SJSA1 (cell line): ENCODE measurements at places on chromosomes 2 and 18.

GRCh38 chr18:77178559-77178958 is 46.0 kb upstream of the MBP start:
- no peaks in the 10 kb centered on the region for H3K36me3 ChIP-seq
- H3K27me3 ChIP-seq: no peaks in the 10 kb centered on the region
- DNase-seq: no peak
- H3K4me1 ChIP-seq: peaks cover 10% of the 10 kb centered on the region

DNA sequence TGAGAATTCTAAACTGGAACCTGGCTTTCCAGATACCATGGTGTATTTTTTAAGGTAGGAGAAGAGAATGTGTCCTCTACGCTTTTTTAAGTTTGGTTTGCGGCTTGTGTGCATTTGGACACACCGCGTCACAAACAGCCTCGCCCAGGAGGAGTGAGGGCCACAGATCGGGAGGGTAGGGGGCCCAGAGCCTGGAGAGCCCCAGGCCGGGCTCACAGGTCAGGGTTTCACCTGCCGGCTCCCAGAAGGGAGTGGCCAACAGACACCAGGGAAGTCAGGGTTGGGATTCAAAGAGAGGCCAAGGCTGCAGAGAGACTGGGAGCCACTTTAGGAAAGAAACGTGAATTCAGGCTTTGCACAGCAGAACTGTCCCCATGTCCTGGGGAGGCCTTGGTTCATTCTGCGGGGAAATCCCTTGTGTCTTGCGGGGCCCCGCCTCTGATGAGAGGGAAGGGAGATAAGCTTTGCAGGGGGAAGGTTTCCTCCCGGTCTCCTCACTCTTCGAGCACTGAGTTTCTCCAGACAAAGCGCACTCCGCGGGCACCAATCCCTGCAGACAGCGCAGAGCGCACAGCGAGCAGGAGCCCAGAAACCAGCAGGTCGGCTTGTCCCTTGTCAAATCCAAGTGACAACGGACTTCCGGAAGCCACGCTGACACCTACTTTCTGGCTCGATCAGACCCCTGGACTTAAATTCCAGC is 2.0 kb upstream of the TUBB6 start:
- H3K27ac ChIP-seq: no peak overlapping the region
- peaks cover 30% of the 10 kb centered on the region for H3K36me3 ChIP-seq
- H3K4me1 ChIP-seq: peaks cover 24% of the 10 kb centered on the region
- peak overlapping the region; percentile 100; the same call in 1 of the 2 replicates for H3K4me3 ChIP-seq
- H3K27me3 ChIP-seq: no peaks in the 10 kb centered on the region
- DNase-seq: no peak

DNA sequence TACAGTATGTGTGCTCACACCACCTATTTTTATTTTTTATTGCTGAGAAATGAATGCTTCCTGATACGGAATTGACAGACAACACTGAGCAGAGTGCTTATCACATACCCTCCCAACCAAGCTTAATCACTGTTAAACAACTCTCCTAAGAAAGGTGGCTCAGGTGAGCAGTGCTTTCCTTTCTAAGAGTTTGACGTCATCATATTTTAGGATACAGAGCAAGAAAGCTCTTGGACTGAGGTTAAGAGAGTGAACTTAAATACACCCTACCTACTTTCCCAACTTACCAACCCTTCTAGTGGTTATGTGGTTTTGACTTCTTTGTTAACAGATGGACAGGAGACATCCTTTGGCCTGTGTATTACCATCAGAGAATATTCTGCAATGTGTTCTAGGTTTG is 101.2 kb downstream of the NRXN1 start:
- DNase-seq: no peak
- no peaks in the 10 kb centered on the region for H3K27me3 ChIP-seq
- H3K4me1 ChIP-seq: no peaks in the 10 kb centered on the region
- no peaks in the 10 kb centered on the region for H3K36me3 ChIP-seq

- H3K4me3 ChIP-seq: no peak overlapping the region
- peaks cover 8% of the 10 kb centered on the region for H3K27me3 ChIP-seq
- DNase-seq: no peak
- H3K36me3 ChIP-seq: no peaks in the 10 kb centered on the region
These were observed 13.4 kb upstream of the LRPPRC start for GRCh38 chr2:44009136-44009735.

GRCh38 chr2:18045230-18045629 is 166.8 kb downstream of the KCNS3 start:
- H3K4me3 ChIP-seq: no peak overlapping the region
- no peak for DNase-seq
- no peaks in the 10 kb centered on the region for H3K36me3 ChIP-seq
- peaks cover 20% of the 10 kb centered on the region for H3K4me1 ChIP-seq

DNA sequence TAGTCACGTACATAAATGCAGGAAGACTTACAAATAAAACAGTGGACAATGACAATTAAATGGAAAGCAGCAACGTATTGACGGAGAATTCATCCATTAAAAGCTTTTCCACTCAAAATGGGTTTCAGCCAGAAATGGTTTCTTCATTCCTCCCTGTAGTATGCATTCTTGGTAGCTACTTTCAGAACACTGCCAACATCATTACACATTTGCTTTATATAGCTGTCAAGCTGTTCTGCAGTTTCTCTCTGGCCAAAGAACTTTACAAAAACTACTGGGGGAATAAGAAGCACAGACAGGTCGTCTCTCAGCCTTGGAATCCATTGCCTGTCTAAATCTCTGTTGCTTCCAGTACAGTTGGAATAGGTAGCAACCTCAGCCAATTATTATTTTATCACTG is 84.1 kb upstream of the NCKAP5 start:
- DNase-seq: no peak
- H3K4me3 ChIP-seq: no peak overlapping the region
- H3K27ac ChIP-seq: no peak overlapping the region
- H3K27me3 ChIP-seq: no peaks in the 10 kb centered on the region

DNA sequence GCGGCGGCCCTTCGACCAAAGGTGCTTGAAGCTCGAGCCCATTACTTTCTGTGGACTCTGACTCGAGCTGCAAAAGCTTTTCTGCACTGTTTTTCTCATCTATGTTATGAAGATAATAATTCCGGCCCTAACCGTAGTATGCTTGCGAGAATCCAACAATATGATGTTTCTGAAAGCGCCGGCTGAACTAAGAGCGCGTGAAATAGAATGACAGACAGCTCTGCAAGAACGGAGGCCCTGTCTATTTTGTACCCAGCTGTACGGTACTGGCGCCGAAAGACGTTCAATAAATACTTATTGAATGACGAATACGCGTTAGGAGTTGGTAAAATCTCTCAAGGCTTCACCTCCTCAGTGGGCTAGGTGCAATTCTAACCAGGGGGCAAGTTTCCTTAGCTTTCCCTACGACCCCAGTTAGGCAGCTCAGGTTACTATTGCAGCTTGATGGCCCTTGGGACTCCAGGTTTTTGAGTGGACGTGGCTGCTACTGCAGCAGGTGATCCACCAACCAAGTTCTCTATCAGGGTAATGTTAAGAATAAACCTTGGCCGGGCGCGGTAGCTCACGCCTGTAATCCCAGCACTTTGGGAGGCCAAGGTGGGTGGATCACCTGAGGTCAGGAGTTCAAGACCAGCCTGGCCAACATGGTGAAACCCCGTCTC is 570 bp downstream of the SCRN3 start:
- H3K27ac ChIP-seq: no peak overlapping the region
- peaks cover 17% of the 10 kb centered on the region for H3K36me3 ChIP-seq

DNA sequence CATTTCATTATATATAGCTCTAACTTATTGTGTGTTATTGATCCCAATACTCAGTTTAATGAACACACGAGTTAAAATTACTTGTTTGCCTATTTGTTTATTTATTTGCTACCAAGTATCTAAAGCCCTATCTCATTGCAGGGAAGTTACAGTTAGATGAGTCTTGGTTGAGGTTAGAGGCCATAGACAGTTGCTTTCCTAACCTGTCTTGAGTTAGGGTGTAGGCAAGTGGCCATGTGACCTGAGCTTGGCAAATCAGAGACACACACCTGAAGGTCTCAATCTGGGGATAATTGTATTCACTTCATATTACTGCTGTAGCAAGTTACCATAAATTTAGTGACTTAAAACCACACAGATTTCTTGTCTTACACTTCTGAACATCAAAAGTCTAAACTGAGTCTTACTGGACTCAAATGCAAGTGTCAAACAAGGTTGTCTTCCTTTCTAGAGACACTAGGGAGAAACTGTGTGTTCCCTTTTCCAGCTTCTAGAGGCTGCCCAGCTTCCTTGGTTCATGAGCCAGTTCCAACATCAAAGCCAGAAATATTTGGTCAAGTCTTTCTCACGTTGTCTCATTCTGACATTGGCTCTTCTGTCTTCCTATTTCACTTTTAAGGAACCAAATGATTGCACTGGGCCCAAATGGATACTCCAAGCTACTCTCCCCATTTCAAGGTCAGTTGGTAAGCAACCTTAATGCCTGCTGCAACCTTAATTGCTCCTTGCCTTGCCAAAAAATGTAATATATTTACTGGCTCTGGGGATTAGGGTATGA is 39.7 kb downstream of the COL3A1 start:
- H3K4me3 ChIP-seq: no peak overlapping the region
- peaks cover 49% of the 10 kb centered on the region for H3K36me3 ChIP-seq
- DNase-seq: no peak
- peaks cover 17% of the 10 kb centered on the region for H3K4me1 ChIP-seq
- H3K27me3 ChIP-seq: no peaks in the 10 kb centered on the region
- H3K27ac ChIP-seq: no peak overlapping the region

DNA sequence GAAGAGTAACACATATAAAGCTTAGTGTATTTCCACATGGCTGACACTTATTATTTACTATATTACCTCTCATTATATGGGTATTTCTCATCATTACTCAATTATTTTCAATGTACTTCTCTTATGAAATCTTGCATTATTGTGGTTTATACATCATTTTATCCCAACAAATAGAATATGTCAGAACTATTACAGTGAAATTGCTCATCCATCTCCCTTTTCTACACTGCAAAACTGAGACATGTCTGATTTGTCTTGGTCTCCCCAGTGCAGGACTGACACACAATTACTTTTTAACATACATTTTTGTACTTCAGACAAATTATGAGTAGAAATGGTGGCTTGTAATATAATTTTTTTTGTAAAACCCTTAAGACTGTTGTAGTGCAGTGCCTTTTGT is 600.9 kb downstream of the PLCL1 start:
- DNase-seq: no peak
- H3K4me1 ChIP-seq: no peaks in the 10 kb centered on the region
- H3K36me3 ChIP-seq: no peaks in the 10 kb centered on the region
- no peak overlapping the region for H3K27ac ChIP-seq
- H3K27me3 ChIP-seq: peaks cover 10% of the 10 kb centered on the region; the same call in 1 of the 2 replicates

DNA sequence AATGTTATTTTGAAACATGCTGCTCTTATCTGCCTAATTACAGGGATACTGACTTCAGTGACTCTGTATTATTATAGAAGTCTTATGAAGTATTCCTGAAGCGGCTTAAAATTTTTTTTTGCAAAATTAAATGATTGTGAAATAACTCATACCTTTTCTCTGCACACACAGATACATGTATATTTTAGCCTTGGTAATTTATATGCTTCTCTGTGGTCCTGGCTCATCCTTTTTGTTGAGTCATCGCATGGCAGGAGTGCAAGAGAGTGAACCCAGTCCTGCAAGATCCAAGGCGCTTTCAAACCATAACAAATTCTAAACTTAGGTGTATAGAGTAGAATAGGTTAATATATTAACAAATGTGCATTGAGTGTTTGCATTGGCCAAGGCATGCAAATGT is 8.6 kb downstream of the CCNT2 start:
- H3K27ac ChIP-seq: no peak overlapping the region
- H3K36me3 ChIP-seq: peaks cover 56% of the 10 kb centered on the region

GRCh38 chr2:138744713-138745112 is 35.5 kb downstream of the NXPH2 start:
- no peaks in the 10 kb centered on the region for H3K36me3 ChIP-seq
- no peak overlapping the region for H3K27ac ChIP-seq
- H3K27me3 ChIP-seq: no peaks in the 10 kb centered on the region
- H3K4me3 ChIP-seq: no peak overlapping the region

DNA sequence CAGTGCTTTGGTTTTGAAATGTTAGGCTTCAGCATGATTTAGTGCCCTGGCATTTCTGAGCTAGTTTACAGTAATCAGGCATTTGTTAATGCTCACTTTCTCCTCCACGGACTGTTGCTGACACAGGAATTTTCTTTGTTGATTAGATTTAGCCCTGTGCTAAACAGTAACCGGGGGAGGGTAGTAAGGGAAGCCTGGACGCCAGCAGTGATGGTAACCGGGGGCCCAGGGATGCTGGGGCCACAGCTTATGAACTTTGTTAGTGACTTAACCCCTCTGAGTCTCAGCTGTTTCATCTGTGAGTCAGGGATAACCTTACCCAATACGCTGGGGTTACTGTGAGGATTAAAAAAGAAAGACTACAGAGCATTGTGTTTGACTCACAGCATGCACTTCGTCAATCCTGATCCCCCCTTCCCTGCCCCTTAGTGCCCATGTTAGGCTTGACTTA is 33.5 kb downstream of the KLHL29 start:
- no peaks in the 10 kb centered on the region for H3K27me3 ChIP-seq
- H3K4me1 ChIP-seq: peaks cover 3% of the 10 kb centered on the region
- no peak for DNase-seq
- no peaks in the 10 kb centered on the region for H3K36me3 ChIP-seq

GRCh38 chr2:71804281-71804751 is 343.3 kb downstream of the CYP26B1 start:
- DNase-seq: no peak
- H3K36me3 ChIP-seq: no peaks in the 10 kb centered on the region
- no peak overlapping the region for H3K27ac ChIP-seq
- H3K4me3 ChIP-seq: no peak overlapping the region
- no peaks in the 10 kb centered on the region for H3K27me3 ChIP-seq
- H3K4me1 ChIP-seq: no peaks in the 10 kb centered on the region

GRCh38 chr2:231940795-231941194 is 14.6 kb upstream of the NPPC start:
- no peak for DNase-seq
- no peaks in the 10 kb centered on the region for H3K36me3 ChIP-seq
- H3K4me1 ChIP-seq: no peaks in the 10 kb centered on the region
- no peak overlapping the region for H3K27ac ChIP-seq
- no peak overlapping the region for H3K4me3 ChIP-seq

DNA sequence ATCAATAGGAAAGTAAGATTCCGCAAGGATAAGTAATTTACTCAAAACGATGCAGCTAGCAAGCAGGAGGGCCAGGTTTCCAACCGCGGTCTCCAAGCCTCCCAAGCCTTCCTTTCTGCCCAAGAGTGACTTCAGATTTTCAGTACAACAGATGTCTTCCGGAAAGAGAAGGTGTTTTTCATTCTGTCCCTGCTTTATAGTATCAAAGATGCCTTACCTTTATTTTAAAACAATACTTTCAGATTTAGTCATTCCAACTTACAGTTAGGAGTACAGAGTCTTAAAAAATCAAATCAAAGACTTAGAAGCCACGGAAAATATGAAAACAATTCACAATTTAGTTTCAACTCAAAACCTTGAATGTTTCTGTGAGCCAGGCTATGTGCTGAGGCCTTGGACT is 43.6 kb downstream of the CYB5A start:
- no peak overlapping the region for H3K27ac ChIP-seq
- DNase-seq: no peak
- H3K4me3 ChIP-seq: no peak overlapping the region
- H3K27me3 ChIP-seq: no peaks in the 10 kb centered on the region
- peaks cover 9% of the 10 kb centered on the region for H3K4me1 ChIP-seq
- H3K36me3 ChIP-seq: peaks cover 13% of the 10 kb centered on the region

- no peak overlapping the region for H3K27ac ChIP-seq
- no peak for DNase-seq
- no peak overlapping the region for H3K4me3 ChIP-seq
- no peaks in the 10 kb centered on the region; the same call in 1 of the 2 replicates for H3K27me3 ChIP-seq
These were observed 44.6 kb downstream of the FAM124B start for GRCh38 chr2:224357098-224357901.
